ENCODE measurements at places on chromosomes 2 and 18.
A peak's percentile ranks its signal among the peaks of the same experiment; 100 is the strongest.

DNA sequence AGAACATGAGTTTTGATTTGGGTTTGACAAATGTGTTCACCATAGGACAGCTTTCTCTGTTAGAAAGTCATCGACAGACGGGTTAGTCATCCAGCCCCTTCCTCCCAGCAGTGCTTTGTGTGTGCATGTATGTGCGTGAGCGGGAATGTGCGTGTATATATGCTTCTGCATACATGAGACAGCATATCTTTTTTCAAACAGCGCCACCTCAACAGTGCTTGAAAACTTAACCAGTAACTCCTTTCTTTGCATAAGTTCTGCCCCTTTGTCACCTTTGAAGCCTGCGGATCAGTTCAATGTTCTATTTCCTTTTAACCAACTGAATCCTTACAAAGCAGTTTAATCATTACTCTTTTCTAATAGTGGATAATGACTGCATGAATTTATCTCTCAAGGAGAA lies 351.4 kb downstream of the LPIN1 start:
- no peaks in the 10 kb centered on the region for H3K4me1 ChIP-seq
- no peak overlapping the region for H3K27ac ChIP-seq
- H3K36me3 ChIP-seq = no peaks in the 10 kb centered on the region
- no peak overlapping the region for H3K4me3 ChIP-seq
- no peak for DNase-seq
- H3K27me3 ChIP-seq = no peaks in the 10 kb centered on the region

DNA sequence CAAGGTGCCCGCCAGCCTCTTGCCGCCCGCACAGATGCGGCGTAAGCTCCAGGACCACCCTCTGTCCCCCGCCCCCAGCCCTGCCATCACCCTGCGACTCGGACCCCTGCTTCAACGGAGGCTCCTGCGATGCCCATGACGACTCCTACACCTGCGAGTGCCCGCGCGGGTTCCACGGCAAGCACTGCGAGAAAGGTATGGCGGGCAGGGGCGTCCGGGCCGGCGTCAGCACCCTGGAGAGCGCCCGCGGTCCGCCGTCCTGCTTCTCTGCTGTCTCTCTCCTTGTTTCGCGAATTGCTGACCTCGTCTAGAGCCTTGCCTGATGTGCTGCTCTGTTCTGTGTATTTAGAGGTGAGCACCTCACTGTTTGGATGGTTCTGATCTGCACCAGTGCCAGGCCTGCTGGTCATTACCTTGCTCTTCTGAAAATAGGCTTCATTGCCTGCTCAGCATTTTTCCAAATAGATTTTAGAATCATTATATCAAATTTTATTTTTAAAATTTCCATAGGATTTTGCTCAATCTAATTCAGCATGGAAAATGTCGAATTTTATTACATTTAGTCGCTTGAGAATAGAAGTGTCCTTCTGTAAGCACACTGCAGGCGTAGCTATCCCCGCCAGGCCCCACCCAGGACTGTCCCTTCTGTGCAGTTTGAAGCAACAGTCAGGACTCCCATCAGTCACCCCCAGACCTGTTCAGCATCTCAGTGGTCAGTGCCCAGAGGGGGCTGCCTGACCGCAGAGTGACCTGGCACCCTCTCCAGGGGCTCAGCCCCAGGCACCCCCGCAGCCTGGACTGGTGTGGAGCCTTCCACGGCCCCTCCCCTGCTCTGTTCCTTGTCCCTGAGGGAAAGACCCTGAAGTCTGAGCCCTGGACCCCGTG lies 51.6 kb downstream of the SNED1 start:
- H3K36me3 ChIP-seq = peaks cover 3% of the 10 kb centered on the region
- DNase-seq = no peak
- peaks cover 5% of the 10 kb centered on the region for H3K4me1 ChIP-seq

DNA sequence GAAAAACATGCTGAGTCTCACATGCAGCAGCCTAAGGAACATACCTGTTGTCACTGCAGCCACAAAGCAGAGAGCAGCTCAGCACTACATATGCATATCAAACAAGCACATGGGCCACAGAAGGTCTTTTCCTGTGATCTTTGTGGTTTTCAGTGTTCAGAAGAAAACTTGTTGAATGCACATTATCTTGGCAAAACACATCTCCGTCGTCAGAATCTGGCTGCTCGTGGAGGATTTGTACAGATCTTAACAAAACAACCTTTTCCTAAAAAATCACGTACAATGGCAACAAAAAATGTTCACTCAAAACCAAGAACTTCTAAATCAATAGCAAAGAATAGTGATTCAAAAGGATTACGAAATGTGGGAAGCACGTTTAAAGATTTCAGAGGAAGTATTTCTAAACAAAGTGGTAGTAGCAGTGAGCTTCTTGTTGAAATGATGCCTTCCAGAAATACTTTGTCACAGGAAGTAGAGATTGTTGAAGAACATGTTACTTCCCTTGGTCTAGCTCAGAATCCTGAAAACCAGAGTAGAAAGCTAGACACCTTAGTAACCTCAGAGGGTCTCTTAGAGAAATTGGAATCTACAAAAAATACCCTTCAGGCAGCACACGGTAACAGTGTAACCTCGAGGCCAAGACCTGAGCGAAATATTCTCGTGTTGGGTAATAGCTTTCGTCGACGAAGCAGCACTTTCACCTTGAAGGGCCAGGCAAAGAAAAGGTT lies 34.1 kb downstream of the ZNF407 start:
- peaks cover 34% of the 10 kb centered on the region for H3K4me1 ChIP-seq
- H3K36me3 ChIP-seq = peaks cover 30% of the 10 kb centered on the region
- DNase-seq = no peak

GRCh38 chr2:54310311-54310710 lies 54.3 kb upstream of the TSPYL6 start:
- H3K36me3 ChIP-seq = no peaks in the 10 kb centered on the region
- no peak overlapping the region for H3K4me3 ChIP-seq
- no peak for DNase-seq
- no peaks in the 10 kb centered on the region for H3K27me3 ChIP-seq

DNA sequence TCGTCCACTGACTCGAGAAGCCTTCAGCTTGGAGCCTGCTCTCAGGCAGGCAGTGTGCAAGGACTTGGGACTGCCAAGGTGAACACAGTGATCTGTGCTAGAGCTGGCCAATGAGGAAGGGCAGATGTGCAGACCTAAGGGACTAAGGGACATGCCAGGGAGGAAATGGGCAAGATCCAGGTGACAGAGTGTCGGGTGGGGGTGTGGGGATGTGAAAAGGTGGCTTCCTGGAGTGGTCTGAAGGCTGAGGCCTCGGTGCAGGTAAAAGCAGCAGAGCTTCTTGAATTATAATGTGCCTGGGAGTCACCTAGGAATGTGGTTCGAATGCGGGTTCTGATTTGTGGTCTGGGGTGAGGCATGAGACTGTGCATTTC lies 42.0 kb downstream of the STEAP3 start:
- no peak overlapping the region for H3K4me3 ChIP-seq
- H3K36me3 ChIP-seq = peaks cover 2% of the 10 kb centered on the region
- DNase-seq = no peak

GRCh38 chr2:42073739-42074503 lies 26.1 kb downstream of the PKDCC start:
- H3K4me3 ChIP-seq = no peak overlapping the region
- no peak overlapping the region for H3K27ac ChIP-seq
- H3K4me1 ChIP-seq = no peaks in the 10 kb centered on the region
- DNase-seq = no peak
- peaks cover 19% of the 10 kb centered on the region for H3K27me3 ChIP-seq

- DNase-seq = peak; percentile 17
- H3K4me1 ChIP-seq = peaks cover 33% of the 10 kb centered on the region
- no peaks in the 10 kb centered on the region for H3K27me3 ChIP-seq
Observed at GRCh38 chr2:48415836-48416515, 114.0 kb upstream of the STON1 start.

DNA sequence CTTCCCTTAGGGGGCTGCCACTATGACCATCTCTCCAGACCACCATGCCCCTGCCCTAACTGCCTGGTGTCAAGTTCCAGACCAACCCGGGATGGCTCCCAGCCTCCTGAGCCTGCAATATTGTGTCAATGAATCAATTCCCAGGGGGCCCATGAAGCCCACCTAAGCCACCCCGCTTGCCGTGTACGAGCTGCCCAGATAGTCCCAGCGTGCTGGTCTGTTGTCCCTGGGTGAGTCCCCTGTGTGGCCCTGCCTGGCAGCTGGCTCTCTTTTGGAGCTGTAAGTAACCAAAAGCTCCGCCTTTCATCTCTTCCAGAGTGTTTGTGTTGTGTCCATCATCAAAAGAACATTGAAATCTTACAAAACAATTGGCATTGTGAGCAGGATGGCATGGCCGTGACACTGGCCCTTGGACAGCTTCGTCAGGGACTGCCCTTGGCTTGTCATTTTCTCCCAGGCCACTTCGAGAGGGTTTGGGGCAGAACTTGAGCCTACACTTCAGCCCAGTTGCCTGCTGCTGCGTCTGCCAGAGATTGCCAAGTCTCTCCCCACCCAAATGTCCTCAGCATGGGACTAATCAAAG lies 11.3 kb upstream of the MAL start:
- DNase-seq = no peak
- H3K36me3 ChIP-seq = no peaks in the 10 kb centered on the region
- H3K27ac ChIP-seq = no peak overlapping the region
- peaks cover 20% of the 10 kb centered on the region for H3K4me1 ChIP-seq
- H3K27me3 ChIP-seq = no peaks in the 10 kb centered on the region
- H3K4me3 ChIP-seq = no peak overlapping the region

DNA sequence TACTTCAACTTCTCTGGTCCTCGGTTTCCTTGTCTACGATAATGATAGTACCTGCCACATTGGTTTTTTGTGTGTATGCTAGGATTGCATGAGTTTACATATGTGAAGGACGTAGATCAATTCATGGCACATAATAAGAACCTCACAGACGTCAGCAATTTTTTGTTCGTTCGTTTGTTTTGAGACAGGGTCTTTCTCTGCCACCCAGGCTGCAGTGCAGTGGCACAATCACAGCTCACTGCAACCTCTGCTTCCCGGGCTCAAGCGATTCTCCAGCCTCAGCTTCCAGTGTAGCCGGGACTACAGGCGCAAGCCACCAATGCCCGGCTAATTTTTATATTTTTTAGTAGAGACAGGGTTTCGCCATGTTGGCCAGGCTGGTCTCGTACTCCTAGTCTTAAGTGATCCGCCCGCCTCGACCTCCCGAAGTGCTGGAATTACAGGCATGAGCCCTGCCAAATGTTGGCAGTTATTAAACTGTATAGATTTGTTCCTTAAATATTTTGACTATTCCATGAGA lies 756 bp upstream of the SLC35F5 start:
- peaks cover 4% of the 10 kb centered on the region for H3K36me3 ChIP-seq
- H3K4me3 ChIP-seq = peak overlapping the region; percentile 96
- DNase-seq = no peak

DNA sequence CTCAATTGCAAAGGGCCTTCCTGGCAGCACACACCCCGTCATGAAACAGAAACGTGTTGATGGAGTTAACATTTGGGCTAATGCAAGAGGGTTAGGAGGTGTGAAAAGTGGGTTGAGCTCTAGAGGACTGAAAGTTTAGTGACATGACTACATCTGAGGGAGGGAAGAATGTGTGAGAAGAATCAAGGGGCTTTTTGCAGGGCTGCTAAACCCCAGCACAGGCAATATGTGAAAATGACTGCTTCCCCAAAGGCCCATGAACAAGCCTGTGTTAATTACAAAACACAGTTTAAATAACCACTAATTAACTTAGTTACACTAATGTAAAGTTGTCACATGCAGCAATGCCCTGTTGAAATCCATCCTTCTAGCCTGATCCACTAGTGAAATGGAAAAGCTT lies 63.4 kb upstream of the PEX13 start:
- peaks cover 15% of the 10 kb centered on the region for H3K4me1 ChIP-seq
- DNase-seq = no peak
- H3K36me3 ChIP-seq = peaks cover 31% of the 10 kb centered on the region
- H3K27ac ChIP-seq = no peak overlapping the region
- no peaks in the 10 kb centered on the region for H3K27me3 ChIP-seq

DNA sequence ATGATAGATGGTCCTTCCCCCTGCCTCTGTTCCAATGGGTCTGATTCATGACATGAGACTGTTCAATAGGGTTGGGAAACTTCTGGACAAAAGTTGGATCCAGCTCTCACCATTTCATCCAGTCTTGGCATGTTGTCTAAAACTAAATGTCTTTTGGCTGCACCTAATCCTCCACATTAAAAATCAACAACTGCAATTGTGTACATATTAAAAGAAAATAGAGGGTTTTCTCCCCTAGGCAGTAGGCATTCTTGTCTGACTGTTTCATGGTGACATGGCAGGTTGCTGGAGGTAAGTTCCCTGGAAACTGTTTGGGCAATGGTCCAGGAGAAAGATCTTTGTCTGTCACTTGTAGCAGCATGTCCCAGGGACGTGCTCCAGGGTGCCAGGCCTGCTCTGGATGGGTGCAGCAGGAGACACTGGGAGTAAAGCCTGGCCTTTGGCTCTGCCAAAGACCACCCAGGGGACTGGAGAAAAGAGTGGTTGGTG lies 135.8 kb downstream of the TCF4 start:
- H3K27me3 ChIP-seq = no peaks in the 10 kb centered on the region
- H3K36me3 ChIP-seq = no peaks in the 10 kb centered on the region
- no peak for DNase-seq
- H3K4me3 ChIP-seq = no peak overlapping the region
- H3K4me1 ChIP-seq = peaks cover 6% of the 10 kb centered on the region
- no peak overlapping the region for H3K27ac ChIP-seq

- H3K27me3 ChIP-seq = no peaks in the 10 kb centered on the region
- H3K4me1 ChIP-seq = no peaks in the 10 kb centered on the region
- H3K27ac ChIP-seq = no peak overlapping the region
- no peak for DNase-seq
Observed at GRCh38 chr2:191462370-191462769, 215.6 kb upstream of the NABP1 start.

Measured in activated naive CD8-positive, alpha-beta T cell treated with anti-CD3 and anti-CD28 coated beads for 36 hours (primary cell).